ENCODE measurements at places on chromosomes 6 and 20.

DNA sequence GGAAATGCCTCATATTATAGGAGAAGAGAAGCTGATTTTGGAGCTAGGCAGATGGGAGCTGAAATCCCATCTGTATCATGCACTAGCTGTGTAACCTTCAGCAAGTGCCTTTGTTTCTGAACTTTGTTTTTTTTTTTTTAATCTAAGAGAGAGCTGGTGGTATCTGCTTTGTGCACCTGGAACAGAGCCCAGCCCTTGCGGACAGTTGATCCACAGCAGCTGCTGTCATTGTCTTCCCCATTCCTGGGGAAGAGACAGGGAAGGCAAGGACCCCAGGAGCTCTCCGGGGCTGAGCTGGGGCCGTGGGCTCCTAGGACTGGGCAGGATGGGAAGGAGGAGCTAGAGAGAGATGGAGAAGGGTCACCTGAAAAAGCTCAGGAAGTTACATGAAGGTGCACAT is 92.1 kb downstream of the SYNJ2 start:
- DNase-seq, result no peak

- DNase-seq, result no peak
These were observed 110.0 kb upstream of the RIN2 start for GRCh38 chr20:19648024-19648423.

DNA sequence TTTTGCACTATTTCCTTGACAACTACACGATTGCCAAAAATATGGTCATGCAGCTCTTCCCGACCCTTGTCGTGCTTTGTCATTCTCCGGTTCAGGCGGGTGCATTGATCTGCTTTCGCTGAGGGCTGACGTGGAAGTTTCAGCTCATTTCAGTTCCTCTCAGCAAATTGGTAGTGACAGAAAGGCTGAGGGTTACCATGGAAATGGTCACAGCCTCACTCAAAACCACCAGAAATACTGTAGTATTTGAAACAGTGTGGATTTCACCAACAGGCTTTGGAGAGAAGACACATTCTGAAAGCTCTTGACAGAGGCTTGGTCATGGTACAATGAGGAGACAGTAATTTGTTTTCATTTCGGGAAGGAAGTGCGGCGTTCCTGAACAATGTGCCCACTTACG is 99.7 kb upstream of the EXOC2 start:
- DNase-seq, result no peak

DNA sequence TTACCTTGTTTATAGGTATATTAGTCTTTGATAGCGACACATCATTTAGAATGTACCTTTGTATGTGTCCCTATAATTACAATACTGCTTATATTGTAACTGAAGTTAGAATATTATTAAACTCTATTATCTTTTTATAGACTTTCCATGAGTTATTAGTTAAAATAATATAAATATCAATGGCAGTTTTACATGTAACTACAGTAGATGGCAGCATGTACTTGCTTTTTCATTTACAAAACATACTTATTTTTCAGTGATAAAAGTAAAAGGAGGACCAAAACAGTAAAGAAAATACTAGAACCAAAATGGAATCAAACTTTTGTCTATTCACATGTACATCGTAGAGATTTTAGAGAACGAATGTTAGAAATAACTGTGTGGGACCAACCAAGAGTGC is 364.3 kb downstream of the RIMS1 start:
- no peak for DNase-seq

DNA sequence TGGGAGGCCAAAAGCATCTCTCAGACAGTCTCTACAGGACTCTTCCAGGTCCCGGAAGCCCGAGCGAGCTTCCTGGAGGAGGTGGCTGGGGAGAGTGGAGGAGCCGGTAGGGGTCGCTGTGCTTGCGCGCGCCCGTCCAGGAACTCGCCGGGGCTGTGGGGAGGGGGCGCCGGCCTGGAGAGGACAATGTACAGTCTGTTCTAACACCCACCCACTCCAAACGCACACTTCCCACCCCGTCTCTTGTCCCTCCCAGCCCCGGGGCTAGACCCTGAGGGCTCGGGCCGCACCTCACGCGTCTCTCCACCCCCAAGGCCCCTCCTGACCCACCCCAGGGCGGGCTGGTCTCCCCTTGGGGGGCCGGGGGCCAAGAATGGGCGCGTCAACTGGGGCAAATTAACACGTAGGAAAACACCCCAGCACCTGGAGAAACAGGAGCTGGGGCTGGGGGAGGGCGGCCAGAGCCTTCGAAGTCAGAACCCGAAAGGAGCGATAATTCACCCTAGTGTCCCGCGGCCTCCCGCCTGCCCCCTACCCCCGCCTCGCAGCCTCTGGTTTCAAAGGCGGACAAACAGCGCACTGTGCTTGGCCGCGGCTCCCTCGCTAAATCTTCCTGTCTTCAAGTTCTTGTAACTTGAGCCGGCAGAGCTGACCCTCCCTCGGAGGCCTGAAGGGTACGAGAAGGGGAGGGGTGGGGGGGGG is 103.2 kb upstream of the FOXP4 start:
- DNase-seq, result peak; percentile 71

DNA sequence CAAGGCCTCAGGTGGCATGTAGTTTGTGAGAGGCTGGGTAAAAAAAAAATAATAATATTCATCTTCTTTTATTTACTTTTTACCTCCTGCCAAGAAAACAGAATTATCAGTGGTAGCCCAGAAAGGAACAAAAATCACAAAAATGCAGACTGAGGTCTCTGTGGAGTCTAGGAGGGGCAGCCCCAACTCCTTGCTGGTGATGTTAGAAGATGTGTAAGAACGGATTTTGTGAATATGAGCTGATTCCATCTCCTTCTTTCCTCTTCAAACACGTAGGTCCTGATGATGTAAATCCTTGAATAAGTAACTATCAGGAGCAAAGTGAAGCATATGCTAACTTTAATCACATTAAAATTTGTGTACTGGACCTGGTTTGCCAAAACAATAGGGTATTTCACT is 226.8 kb downstream of the EYA4 start:
- DNase-seq, result no peak

GRCh38 chr6:34459899-34460593 is 5.8 kb upstream of the PACSIN1 start:
- DNase-seq, result peak; percentile 74

GRCh38 chr6:2186516-2186915 is 58.9 kb downstream of the GMDS start:
- no peak for DNase-seq

GRCh38 chr6:123263981-123264380 is 267.9 kb downstream of the CLVS2 start:
- DNase-seq, result no peak

DNA sequence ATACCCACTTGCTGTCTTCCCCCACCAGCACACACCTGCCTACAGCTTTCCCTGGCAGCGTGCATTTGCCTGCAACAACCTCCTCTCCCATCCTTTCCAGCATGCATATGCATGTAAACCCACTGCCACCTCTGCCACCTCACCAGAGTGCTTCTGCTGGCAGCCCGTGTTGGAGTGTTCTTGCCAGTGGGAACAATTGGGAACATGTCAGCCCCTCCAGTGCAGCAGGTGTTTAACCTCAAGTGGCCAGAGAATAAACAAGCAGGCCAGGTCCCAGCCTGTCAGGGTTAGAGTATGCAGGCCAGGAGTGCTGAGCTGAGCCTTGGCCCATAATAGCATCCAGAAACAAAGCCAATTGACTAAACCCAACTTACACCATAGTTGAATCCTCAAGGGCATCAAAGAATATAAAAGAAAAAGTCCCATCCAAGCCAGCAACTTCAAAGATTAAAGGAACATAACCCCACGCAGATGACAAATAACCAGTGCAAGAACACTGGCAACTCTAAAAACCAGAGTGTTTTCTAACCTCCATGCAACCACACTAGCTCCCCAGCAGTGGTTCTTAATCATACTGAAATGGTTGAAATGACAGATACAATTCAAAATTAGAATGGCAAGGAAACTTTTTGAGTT is 1212.1 kb upstream of the CITED2 start:
- DNase-seq, result no peak

- no peak for DNase-seq
These were observed 232.5 kb upstream of the TAB2 start for GRCh38 chr6:149084808-149085556.

DNA sequence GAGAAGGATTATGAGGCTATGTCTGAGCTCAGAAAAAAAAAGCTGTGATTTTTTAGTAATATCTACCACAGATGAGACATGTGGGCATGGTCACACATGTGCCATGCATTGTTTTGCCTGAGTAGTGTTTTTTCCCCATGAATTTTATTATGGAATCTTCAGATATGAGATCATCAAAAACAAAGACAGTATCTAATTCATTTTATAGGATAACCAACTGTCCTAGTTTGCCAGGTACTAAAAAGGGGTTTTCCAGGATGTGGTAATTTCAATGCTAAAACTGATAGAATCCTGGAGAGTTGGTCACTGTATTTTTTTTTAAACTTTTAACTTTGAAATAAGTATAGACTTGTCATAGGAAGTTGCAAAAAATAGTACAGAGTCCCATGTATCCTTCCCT is 127.4 kb upstream of the MAP3K7 start:
- no peak for DNase-seq

DNA sequence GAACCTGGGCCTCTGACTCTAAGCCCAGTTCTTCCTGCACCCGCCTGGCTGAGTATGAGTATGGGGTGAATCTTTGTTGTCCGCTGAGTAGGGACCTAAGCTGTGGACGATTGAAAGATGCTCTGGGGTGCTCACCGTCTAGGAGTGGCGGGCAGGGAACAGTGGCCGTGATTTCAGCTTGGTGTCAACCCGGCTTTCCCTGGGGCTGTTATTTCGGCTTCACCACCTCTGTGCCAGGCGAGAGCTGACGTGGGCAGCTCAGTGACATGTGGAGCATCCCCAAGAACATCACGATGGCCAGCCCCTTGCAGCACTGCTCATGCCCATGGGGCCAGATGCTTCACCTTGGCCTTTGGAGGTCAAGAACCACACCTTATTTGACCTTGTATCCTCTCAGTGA is 102.6 kb downstream of the TOX2 start:
- DNase-seq, result no peak

- no peak for DNase-seq
These were observed 238.6 kb downstream of the LRFN2 start for GRCh38 chr6:40348591-40348990.

GRCh38 chr20:52905241-52905994 is 66.7 kb upstream of the TSHZ2 start:
- DNase-seq, result no peak

- DNase-seq, result no peak
These were observed 36.2 kb downstream of the SUN5 start for GRCh38 chr20:32967961-32968457.

- no peak for DNase-seq
These were observed 78.7 kb upstream of the AFDN start for GRCh38 chr6:167748046-167748445.

- no peak for DNase-seq
These were observed 213.0 kb upstream of the CITED2 start for GRCh38 chr6:139587469-139587868.

- no peak for DNase-seq
These were observed 206.5 kb downstream of the DOK5 start for GRCh38 chr20:54681869-54682268.

- DNase-seq, result no peak
These were observed 347.0 kb upstream of the HSF2 start for GRCh38 chr6:122052346-122052900.

- DNase-seq, result no peak
These were observed 19.4 kb downstream of the DSTN start for GRCh38 chr20:17589161-17589834.

DNA sequence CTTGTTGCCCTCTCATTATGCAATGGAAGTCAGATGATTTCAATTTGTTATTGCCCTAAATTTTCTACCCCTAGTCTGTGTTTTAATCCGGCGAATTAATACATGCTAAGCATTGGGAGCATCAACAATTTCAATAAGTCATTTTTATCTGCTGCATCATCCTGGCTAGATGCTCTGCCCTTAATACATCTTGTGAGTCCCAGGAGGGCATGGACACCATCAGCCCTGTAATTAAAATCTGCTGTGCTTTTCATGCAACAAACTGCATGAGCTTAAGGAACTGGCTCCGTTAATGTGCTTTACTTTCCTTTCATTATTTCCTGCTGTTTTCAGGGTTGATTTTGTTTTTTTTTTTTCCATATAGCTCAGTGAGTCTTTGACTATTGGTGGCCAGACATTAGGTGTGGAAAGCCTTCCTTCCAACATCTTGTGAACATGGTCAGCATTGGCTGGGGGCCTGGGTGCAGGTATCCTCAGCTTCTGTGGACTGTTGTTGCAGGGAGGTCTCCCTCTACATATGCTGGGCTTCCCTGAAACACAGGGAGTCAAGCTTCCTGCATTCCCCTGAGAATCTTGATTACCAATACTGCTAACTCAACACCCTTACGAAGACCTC is 8.5 kb upstream of the PBOV1 start:
- DNase-seq, result no peak

DNA sequence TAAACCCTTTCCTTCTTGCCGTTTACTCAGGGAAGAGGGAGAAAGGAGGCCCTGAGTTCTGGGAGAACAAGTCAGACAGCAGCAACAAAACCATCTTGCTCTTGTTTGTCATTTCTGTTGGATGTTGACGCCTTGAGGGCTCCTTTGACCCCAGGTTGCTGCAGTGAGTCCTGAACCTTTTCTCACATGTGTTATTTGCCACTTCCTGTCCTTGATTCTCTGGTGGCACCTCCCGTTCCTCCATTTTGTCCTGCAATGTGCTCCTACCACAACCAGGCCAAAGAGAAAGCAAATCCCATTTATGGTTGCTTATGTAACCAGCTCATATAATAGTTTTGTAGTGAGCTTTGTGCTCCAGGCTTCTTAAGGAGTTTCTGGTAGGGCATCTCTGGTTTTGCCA is 66.6 kb upstream of the ADGRF4 start:
- no peak for DNase-seq

- DNase-seq, result no peak
These were observed 248.5 kb downstream of the ATXN1 start for GRCh38 chr6:16512544-16513290.

- no peak for DNase-seq
These were observed 113.9 kb downstream of the BMP7 start for GRCh38 chr20:57152557-57152956.

DNA sequence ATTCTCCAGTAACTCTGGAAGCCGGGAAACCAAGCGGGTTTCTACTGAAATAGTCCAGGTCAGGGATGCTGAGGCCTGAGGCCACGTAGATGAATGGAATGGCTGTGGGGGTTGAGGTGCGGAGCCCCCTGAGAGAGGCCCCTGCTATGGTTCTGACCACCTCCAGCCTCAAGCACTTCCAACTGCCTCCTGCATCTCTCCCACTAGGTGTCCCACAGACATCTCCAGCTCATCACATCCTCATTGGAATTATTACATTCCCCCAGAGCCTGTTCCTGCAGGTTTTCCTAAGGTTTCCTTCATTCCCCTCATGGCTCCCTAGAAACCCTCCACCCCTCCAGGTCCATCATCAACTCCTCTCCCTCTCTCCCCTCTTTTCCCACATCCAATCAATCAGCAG is 48.7 kb downstream of the UNC5CL start:
- DNase-seq, result no peak

GRCh38 chr20:58480551-58481336 is 34.5 kb downstream of the APCDD1L start:
- DNase-seq, result no peak

GRCh38 chr20:11569163-11569562 is 348.5 kb upstream of the BTBD3 start:
- no peak for DNase-seq

- DNase-seq, result no peak
These were observed 20.3 kb downstream of the TRAF3IP2 start for GRCh38 chr6:111585241-111585973.
